ENCODE measurements at places on chromosomes 6 and 20.
A peak's percentile ranks its signal among the peaks of the same experiment; 100 is the strongest.

DNA sequence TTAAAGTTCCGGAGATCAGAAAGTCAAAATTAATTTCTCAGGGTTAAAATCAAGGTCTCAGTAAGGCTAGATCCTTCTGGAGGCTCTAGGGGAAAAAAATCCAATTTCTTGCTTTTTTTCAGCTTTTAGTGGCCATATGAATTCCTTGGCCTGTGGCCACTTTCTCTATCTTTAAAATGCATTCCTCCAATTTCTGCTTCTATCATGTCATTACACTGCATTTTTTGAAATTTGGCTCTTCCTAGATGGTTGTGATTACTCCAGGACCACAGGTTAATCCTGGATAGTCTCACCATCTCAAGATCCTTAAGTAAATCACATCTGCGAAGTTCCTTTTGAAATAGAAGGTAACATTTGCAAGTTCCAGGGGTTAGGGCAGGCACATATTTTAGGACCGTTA is 1294.9 kb upstream of the CITED2 start:
- no peak for DNase-seq

DNA sequence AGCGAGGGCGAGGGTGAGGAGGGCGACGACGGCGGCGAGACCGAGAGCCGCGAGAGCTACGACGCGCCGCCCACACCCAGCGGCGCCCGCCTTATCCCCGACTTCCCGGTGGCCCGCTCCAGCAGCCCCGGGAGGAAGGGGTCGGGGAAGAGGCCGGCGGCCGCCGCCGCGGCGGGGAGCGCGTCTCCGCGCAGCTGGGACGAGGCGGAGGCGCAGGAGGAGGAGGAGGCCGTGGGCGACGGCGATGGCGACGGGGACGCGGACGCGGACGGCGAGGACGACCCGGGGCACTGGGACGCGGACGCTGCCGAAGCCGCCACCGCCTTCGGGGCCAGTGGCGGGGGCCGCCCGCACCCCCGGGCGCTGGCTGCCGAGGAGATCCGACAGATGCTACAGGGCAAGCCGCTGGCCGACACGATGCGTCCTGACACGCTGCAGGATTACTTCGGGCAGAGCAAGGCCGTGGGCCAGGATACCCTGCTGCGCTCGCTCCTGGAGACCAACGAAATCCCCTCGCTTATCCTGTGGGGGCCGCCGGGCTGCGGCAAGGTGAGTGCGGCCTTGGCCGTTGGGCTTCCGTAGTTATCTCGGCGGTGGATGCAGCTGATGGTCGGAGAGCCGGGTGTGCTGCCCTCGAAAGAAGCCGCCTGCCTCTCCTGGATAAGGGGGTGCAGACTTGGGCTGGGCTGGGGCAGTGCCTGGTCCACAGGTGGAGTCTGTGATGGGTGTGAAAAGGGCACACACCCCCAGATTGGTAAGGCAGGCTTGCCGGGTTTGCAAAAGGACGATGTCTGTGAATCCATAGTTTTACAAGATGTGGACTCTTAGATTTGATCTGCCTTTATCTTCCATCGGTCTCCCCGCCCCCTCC is 938 bp downstream of the WRNIP1 start:
- peak; percentile 50 for DNase-seq

DNA sequence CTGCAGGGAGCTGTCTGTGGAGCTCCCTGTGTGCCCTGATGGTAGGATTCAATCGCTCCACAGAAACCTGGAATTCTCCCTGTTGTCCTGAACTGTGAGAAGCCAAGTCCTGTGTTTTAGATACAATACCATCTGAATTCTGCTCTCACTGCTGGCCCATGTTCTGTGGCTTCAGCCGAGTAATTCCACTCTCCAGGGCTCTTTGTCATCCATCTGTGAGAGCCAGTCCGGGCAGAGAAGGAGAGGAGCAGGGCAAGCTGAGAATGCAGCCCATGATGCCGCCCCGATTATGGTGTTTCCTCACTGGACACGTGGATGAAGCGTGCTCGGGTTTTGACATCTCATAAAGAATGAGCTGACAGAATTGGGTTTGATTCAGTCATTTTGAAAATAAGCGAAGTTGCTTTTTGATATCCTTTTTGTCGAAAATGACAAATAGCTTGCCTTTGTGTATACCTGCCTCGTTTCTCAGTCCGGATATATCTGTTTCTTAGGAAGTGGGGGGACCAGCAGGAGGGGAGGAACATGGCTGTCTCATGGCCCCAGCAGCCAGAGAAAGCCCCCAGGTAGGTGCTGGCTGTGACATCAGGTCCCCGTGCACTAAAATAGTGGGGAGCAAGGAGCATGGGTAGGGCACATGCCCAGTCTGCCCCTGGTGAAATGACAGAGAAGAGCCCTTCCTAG is 8.2 kb upstream of the CD93 start:
- no peak for DNase-seq

- no peak for DNase-seq
Measured at GRCh38 chr6:845566-845965, 152.6 kb upstream of the EXOC2 start.

DNA sequence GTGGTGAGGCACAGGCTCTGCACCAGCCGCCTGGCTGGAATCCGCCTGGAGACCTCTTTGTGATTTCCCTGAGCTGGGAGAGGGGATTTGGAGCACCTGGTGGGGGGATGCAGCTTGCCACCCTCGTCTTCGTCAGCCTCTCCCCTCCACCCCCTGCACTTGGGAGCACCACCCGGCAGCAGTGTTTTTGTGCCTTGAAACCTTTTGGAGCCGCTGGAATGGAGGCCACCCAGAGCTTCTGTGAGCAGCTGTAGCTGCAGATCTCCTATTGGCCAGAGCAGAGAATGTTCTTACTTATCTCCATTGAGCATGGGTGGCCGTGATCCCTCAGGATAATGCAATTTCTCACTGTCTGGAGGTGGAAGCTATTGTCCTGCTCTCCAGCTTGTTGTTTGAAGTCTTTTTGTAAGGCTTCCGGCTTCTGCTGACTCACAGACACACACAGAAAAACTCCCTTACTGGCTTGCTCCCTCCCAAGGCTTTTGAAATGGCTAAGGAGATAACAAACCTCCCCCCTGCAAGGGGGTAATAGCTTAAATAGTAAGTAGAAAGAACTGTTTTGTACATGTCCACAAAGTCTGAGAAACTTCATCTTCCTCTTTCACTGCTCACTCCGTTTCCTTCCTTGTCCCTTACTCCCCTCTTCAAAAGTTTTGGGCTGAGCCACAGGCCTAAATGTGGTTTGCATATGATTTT is 271.2 kb downstream of the PRL start:
- no peak for DNase-seq

GRCh38 chr6:7264041-7264440 is 49.0 kb downstream of the SSR1 start:
- no peak for DNase-seq

GRCh38 chr20:5154543-5154925 is 27.7 kb downstream of the CDS2 start:
- no peak for DNase-seq

DNA sequence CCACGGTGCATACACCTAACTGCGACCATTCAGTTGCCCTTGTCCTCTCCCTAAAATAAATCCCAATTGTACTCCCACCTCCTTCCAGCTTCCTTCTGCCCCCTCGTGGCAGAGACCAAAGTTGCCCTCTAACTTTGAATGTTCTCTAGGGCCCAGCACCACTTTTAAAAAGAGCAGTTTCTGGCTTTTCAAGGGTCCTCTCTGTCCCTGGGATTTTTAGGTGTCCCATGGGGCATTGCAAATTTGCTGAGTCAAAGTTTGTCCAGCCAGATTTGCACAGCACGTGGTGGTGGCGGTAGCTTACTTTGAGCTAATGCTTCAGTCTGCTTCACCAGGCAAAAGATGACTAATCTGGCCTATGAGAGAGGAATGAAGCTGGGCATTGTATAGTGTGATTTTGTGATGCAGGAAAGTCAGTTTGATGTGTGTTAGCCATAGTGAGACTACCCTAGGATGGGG is 100.2 kb downstream of the PERP start:
- DNase-seq = no peak

DNA sequence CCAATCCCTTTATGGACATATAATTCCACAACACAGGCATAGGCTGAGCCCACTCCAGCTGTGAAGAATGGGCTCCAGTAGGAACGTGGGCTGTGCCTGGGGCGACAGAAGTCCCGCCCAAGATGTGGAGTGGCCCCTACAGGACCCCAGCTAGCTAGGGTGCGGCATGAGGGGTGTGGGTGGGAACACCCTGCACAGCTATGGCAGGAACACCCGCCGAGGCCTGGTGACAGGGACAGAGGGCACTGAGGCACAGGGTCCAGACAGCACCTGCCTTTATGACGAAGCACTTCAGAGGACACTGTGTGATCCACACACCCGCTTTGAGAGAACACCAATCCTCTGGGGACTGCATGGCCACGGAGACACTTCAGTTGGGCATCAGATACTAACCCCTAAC is 28.2 kb upstream of the TCFL5 start:
- DNase-seq = no peak

DNA sequence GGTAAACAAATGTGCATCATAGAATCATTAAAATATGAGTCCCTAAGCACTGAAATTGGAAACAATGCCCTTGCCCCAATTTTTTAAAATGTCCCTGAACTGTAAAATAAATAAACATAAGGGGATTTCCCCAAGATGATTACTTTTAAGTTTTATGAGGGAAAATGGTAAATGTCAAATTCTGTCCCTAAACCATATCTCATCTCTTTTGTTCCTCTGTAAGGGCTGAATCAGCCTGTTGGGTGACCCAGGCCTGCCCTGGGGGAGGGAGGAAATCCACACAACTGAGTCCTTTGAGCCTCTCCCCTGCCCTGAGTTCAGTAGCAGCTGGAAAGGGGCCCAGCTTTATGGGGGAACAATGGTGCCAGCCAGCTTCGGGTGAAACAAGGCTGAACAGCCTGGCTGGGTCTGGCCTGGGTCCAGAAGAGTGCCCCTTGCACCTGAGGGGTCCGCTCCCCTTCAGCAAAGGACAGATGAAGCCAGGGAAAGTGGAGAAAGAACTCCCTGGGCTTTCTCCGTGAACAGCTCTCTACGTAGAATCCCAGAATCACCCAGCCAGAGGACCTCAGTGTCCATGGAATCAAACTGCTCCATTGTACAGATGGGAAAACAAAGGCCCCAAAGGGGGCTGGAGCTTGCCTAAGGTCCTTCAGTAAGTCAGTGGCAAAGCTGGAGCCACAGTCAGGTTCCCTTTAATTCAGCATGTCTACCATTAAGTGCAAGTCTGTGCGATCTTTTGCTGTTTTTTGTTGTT is 28.2 kb upstream of the ITCH start:
- no peak for DNase-seq

GRCh38 chr20:38221119-38221589 is 39.4 kb downstream of the KIAA1755 start:
- peak; percentile 40 for DNase-seq
